ENCODE measurements at places on chromosomes 6 and 20.

- DNase-seq: no peak
Measured at GRCh38 chr6:108235127-108235526, 25.7 kb downstream of the SNX3 start.

DNA sequence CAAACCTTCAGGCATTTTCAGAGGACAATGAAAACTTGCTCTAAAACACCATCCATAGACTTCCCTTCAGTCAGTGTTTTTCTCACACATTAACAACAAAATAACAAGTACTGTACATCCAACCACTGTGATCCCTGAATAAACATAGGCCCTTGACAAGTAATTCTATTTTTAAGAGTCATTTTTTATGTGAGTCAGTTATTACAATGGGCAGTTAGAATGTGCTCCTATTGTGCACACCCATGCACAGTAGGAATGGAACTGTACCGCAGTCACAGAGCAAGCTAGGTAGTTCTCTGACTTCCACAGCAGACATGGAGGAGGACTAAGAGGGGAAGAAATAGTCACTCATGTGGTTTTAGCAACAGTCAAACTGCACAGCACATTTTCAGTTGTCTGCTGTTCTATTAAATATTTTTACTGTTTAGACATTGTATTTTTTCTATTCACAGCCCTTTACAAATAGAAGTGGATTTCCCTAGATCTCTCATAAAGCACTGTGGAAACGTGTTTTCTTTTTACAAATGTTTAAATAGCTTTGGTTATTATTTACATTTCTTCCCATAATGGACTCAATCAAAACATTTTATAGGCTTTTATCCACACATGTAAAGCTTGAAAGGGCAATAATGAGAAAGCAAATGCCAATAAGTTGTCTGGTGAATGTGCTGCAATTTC, 100.4 kb downstream of the JAG1 start:
- DNase-seq: no peak

GRCh38 chr20:13430346-13431002, 208.3 kb downstream of the TASP1 start:
- DNase-seq: no peak

GRCh38 chr6:138596591-138596990, 97.3 kb upstream of the NHSL1 start:
- no peak for DNase-seq

DNA sequence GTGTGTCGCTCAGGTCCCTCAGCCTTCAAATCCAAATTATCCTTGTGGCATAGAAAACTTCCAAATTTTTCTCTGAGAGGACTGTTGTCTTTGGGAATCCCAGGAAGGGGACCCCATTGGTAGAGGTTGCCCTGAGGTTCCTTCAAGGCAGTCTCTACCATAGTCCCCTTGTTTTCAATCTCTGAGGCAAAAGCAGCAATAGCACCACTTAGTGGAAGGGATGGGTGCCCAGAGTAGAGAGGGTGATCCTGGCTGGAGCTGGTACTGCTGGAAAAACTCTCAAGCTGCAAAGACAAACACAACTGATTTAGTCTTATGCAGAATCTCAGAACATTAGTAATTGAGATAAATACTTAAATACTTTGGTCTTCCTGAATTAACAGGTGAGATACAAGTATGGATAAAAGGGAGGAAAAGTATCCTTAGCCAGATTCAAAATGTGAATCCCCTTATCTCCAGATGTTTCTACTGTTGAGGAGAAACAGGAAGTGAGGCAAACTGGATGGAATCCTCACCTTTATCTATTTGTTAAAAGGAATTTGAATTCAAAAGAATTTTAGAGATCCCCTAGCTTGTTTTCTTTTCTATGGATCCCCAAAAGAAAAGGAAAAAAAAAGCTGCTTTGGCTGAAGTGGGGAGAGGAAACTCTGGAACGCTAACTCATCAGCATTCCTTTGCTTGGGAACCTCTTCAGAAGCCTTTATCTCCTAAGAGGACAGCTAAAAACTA, 13.4 kb downstream of the ZNF318 start:
- no peak for DNase-seq

- DNase-seq: no peak
Measured at GRCh38 chr6:137601471-137601870, 107.3 kb upstream of the OLIG3 start.

Data from activated CD8-positive, alpha-beta memory T cell treated with anti-CD3 and anti-CD28 coated beads, Interleukin-2, amount 50 U/mL, for 4 hours (primary cell).